ENCODE measurements at places on chromosomes 12 and 14. TPM values are rescaled to one million over a fixed set of nuclear protein-coding genes. Genes with fewer than 3 reads are reported as not detected.
A peak's percentile ranks its signal among the peaks of the same experiment; 100 is the strongest.

Gene WNT5B
- 44.7 TPM for total RNA-seq

GRCh38 chr12:805022-805632 lies 52.7 kb downstream of the WNK1 start:
- peaks cover 54% of the 10 kb centered on the region for H3K4me1 ChIP-seq
- no peak for DNase-seq
- no peak overlapping the region for H3K27ac ChIP-seq
- no peaks in the 10 kb centered on the region for H3K27me3 ChIP-seq
- H3K4me3 ChIP-seq = no peak overlapping the region
- H3K36me3 ChIP-seq = no peaks in the 10 kb centered on the region

DNA sequence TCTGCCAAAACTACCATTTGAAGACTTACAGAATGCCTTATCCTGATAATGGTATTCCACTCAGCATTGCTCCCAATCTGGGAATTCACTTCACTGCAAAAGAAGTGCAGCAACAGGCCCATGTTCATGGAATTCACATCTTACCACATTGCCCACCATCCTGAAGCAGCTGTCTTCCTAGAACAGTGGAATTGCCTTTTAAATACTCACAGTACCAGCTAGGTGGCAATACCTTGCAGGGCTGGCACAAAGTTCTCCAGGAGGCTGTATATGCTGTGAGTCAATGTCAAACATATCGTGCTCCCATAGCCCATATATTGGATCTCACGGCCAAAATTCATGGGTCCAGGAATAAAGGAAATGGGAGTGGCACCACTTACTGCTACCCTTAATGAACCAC lies 83.8 kb upstream of the PLEKHG7 start:
- no peaks in the 10 kb centered on the region for H3K27me3 ChIP-seq
- H3K4me3 ChIP-seq = no peak overlapping the region
- no peaks in the 10 kb centered on the region for H3K4me1 ChIP-seq
- no peak for DNase-seq
- H3K36me3 ChIP-seq = no peaks in the 10 kb centered on the region

GRCh38 chr12:83042441-83043200 lies 355.9 kb downstream of the TMTC2 start:
- DNase-seq = no peak
- no peaks in the 10 kb centered on the region for H3K36me3 ChIP-seq
- no peaks in the 10 kb centered on the region for H3K27me3 ChIP-seq
- H3K27ac ChIP-seq = no peak overlapping the region
- no peak overlapping the region for H3K4me3 ChIP-seq

DNA sequence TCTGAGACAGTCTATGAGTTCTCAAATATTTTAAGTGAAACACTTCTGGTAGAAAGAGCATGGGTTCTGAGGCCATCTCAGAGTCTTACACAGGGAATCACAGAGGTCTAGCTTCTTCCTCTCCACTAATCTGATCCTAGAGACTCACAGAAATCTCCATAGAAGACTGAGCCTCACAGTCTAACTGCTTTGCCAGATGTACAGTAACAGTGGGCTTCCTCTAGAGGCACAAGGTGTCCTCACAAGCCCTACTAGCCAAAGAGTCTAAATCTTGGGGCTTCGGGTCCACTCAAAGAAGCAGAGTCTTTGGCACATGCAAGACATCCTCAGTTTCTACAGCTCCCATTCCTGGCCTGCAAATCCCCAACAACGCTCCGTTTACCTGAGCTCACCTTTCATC lies 14.1 kb downstream of the OR6J1 start:
- H3K4me3 ChIP-seq = no peak overlapping the region
- no peak for DNase-seq
- no peaks in the 10 kb centered on the region for H3K36me3 ChIP-seq

GRCh38 chr12:47554046-47554653 lies 151.7 kb downstream of the RPAP3 start:
- no peaks in the 10 kb centered on the region for H3K4me1 ChIP-seq
- H3K4me3 ChIP-seq = no peak overlapping the region
- H3K27ac ChIP-seq = no peak overlapping the region

DNA sequence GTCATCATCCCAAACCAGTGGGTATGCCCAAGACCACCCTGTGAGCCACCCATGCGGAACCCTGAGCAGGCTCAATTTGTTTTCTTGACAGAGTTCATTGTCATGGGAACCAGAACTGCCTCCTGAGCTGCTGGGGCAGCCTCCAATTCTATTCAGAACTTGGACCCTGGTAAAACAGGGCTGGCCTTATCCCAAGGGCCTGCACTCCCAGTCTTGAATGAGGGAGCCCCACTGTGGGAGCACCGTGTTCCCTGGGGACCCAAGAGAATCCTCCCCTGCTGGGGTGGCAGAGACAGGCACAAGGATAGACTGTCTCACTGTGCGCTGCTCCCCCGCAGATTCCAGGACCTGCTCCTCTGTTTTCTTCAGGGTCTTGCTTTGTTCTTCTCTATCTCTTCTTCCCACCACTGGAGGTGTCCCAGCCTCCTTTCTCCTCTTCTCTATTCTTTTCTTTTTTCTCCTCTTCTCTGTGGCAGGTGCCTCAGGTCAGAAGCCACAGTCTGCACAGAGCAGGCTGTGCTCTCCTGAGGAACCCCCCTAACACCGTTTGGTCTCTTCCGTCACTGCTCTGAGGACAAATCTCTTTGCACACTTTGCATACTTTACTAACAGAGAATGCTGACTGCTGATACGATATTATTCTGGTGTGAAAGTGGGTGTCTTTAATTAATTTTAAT lies 31.2 kb upstream of the CHPT1 start:
- H3K4me3 ChIP-seq = no peak overlapping the region
- H3K36me3 ChIP-seq = no peaks in the 10 kb centered on the region
- H3K27ac ChIP-seq = no peak overlapping the region
- DNase-seq = no peak
- H3K4me1 ChIP-seq = no peaks in the 10 kb centered on the region
- H3K27me3 ChIP-seq = no peaks in the 10 kb centered on the region

DNA sequence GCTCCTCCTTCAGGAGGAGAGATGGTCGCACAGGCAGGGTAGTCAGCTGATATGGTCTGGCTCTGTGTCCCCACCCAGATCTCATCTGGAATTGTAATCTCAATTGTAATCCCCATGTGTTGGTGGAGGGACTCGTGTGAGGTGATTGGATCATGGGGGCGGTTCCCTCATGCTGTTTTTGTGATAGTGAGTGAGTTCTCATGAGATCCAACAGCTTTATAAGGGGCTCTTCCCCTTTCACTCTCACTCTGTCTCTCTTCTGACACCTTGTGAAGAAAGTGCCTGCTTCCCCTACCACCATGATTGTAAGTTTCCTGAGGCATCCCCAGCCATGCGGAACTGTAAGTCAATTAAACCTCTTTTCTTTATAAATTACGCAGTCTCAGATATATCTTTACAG lies 218.9 kb upstream of the TMTC1 start:
- no peak overlapping the region for H3K27ac ChIP-seq
- DNase-seq = no peak
- no peaks in the 10 kb centered on the region for H3K4me1 ChIP-seq
- H3K4me3 ChIP-seq = no peak overlapping the region
- no peaks in the 10 kb centered on the region for H3K36me3 ChIP-seq

GRCh38 chr12:6452245-6452943 lies 552 bp downstream of the TAPBPL start:
- H3K27me3 ChIP-seq = no peaks in the 10 kb centered on the region
- peaks cover 53% of the 10 kb centered on the region for H3K4me1 ChIP-seq
- peaks cover 29% of the 10 kb centered on the region for H3K36me3 ChIP-seq
- peak overlapping the region; percentile 96 for H3K27ac ChIP-seq

Gene IL31
- total RNA-seq = not detected

Gene IAPP
- not detected for total RNA-seq

GRCh38 chr12:68482660-68483059 lies 128.0 kb upstream of the RAP1B start:
- no peaks in the 10 kb centered on the region for H3K4me1 ChIP-seq
- no peaks in the 10 kb centered on the region for H3K36me3 ChIP-seq
- DNase-seq = no peak
- no peak overlapping the region for H3K27ac ChIP-seq
- no peak overlapping the region for H3K4me3 ChIP-seq

DNA sequence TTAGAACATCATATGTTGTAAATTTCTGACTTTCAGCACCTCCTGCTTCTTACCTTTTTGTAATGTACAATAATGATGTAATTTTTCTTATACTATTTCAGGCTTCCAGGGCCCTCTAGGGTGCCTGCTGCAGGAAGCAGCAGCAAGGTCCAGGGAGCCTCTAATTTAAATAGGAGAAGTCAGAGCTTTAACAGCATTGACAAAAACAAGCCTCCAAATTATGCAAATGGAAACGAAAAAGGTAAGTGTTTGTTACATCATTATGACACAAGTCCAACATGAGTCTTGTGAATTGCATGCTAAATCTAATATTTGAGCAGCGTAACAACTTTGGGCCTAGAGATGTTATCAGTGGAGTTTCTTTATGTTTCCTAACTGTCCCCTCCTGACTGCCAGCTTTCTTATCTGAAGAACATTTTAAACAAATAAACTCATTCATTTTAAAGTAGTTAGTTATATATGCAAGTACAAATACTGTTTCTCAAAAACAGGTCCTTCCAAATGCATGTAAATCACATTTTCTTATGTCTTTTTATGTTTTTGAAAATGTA lies 167.6 kb downstream of the NAV3 start:
- DNase-seq = no peak
- no peak overlapping the region for H3K27ac ChIP-seq
- no peak overlapping the region for H3K4me3 ChIP-seq
- H3K4me1 ChIP-seq = no peaks in the 10 kb centered on the region
- no peaks in the 10 kb centered on the region for H3K36me3 ChIP-seq

Gene MLH3
- 35.6 TPM for total RNA-seq

GRCh38 chr12:66066137-66066928 lies 64.2 kb downstream of the LLPH start:
- DNase-seq = peak; percentile 10
- no peak overlapping the region for H3K4me3 ChIP-seq
- H3K36me3 ChIP-seq = no peaks in the 10 kb centered on the region

- H3K4me3 ChIP-seq = peak overlapping the region; percentile 79
- H3K27ac ChIP-seq = peak overlapping the region; percentile 92
- peaks cover 49% of the 10 kb centered on the region for H3K4me1 ChIP-seq
- H3K27me3 ChIP-seq = no peaks in the 10 kb centered on the region
Measured at GRCh38 chr12:113222730-113223531, 1.7 kb downstream of the TPCN1 start.

GRCh38 chr12:57096748-57097553 lies 8.0 kb downstream of the NAB2 start:
- no peaks in the 10 kb centered on the region for H3K27me3 ChIP-seq
- H3K36me3 ChIP-seq = peaks cover 89% of the 10 kb centered on the region
- H3K4me3 ChIP-seq = no peak overlapping the region
- H3K4me1 ChIP-seq = peaks cover 33% of the 10 kb centered on the region
- DNase-seq = no peak

GRCh38 chr12:1289371-1290155 lies 298.5 kb downstream of the ERC1 start:
- no peak overlapping the region for H3K4me3 ChIP-seq
- H3K27ac ChIP-seq = no peak overlapping the region
- H3K4me1 ChIP-seq = peaks cover 7% of the 10 kb centered on the region
- DNase-seq = no peak
- H3K27me3 ChIP-seq = no peaks in the 10 kb centered on the region

DNA sequence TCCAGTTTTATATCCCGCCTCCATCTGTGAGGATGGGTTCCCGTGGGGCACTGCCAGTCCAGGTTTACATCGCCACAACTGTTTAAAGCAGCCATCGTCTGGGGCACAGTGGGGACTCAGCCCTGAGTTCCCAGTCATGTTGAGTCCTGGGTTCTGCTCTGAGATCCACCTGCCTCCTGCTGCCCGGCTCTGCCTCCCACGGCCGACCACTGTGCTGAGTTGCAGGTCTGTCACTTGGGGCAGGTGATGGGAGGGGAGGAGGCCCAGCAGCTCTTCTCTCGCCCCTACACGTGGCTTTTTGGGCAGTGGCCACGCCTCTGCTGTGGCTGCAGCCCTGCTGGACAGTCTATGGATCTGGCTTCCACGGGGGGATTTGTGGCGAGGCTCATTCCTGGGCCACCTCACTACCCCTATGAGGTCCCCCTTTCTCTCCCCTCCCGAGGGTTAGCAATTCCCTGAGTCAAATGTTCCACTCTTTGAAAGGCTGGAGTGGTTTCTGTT lies 143.0 kb downstream of the ADGRD1 start:
- DNase-seq = no peak
- H3K27ac ChIP-seq = no peak overlapping the region
- H3K4me3 ChIP-seq = no peak overlapping the region
- H3K27me3 ChIP-seq = no peaks in the 10 kb centered on the region
- H3K4me1 ChIP-seq = peaks cover 7% of the 10 kb centered on the region
- no peaks in the 10 kb centered on the region for H3K36me3 ChIP-seq

Gene LRP6
- total RNA-seq = 26.2 TPM

Gene IFI27
- 293 TPM for total RNA-seq

Data from esophagus muscularis mucosa (tissue), 4 donors.